ENCODE measurements at places on chromosomes 5 and 9. TPM values are rescaled to one million over a fixed set of nuclear protein-coding genes. Genes with fewer than 3 reads are reported as not detected.

DNA sequence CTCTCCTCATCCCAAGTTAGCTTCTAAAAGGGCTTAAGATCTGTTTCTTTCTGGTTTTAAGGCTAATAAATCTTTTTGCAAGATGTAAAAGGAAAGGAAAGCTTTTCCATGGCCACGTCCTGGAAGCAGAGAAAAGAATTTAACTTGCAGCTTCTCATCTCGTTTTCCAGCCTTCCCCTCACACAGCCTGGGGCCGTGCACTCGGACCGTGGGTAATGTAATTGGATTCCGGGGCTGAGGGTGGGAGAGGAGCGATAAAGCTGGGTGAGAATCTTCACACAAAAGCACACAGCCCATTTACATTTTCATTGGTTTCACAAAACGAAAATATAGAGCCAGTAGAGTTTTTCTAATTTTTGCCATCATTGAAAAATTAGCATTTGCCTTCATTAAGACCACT is 91.2 kb downstream of the IRX2 start:
- DNase-seq, result no peak

GRCh38 chr9:129343424-129344375 is 165.6 kb upstream of the IER5L start:
- no peak for DNase-seq

Gene NR2F1-AS1
- 12.8 TPM for polyA plus RNA-seq

Gene AK8
- polyA plus RNA-seq, result 0.19 TPM

DNA sequence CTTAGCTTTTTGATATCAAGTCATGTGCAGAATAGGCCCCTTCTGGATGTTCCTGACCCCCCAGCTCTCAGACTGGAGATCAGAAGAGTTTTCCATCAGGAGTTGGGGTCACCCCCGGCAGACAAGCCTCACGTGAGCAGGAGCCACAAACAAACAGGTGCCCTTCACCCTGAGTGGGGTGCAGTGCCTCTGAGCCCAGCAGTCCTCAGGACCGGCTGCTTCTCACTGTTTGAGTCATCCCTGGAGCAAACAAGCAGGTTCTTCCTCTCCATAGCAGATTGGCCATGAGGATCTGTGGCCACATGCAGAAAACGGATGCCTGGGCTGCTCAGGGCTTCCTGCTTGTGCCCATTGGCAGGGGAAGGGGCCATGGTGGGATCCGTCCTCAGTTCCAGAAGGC is 47.0 kb downstream of the LRSAM1 start:
- no peak for DNase-seq

Gene SLC34A1
- not detected for polyA plus RNA-seq

DNA sequence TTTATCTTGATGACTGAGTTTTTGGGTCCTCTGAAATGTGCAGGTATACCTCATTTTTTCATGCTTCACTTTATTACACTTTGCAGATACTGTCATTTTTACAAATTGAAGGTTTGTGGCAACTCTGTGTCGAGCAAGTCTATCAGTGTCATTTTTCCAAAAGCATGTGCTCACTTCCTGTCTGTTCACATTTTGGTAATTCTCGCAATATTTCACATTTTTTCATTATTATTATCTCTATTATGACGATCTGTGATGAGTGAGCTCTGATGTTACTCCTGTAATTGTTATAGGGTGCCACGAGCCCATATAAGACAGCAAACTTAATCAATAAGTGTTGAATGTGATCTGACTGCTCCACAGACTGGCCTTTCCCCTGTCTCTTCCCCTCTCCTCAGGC is 73.4 kb upstream of the FBXW11 start:
- no peak for DNase-seq

DNA sequence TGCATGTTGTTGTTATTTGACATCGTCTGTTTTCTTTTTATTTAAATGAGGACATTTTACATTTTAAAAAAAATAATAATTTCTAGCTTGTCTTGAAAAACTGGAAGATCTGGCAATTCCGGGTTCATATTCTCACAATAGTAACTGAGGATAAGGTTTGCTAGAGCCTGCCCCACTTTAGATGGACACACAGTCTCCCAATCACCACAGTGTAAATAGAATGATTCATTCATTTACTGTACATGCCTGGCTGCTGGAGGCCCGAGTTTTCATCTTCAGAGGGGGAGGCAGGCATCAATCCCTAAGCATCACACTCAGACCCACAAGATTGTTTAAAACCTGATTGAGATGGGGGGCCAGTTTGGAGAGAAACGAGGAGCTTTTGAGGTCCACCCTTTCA is 2039.7 kb upstream of the WWC1 start:
- DNase-seq, result no peak

GRCh38 chr5:107389775-107390148 is 281.0 kb downstream of the EFNA5 start:
- DNase-seq, result no peak

GRCh38 chr5:11527652-11528349 is 376.4 kb downstream of the CTNND2 start:
- DNase-seq, result no peak

GRCh38 chr9:29800821-29801220 is 2227.5 kb upstream of the C9orf72 start:
- no peak for DNase-seq

Gene MZB1
- polyA plus RNA-seq, result not detected

Gene CDC42SE2
- polyA plus RNA-seq, result 12.5 TPM

DNA sequence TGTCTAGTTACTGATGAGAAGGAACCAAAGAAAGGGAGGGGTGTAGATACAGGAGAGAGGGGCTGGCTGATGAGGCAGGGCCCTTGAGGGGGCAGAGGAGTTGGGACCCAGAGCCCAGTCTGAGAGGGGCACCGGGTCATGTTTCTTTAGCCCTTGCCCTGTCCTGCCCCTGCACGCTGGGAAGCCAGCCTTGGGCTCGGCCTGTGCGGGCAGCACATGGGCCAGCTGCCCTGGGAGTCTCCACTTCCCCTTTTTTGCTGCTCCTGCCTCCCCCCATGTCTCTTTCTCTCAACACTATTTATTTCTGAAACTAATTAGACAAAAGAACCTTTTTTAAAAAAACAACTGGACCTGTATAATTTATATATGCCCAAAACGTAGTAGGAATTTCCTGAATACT is 20.5 kb downstream of the MVB12B start:
- no peak for DNase-seq

- DNase-seq, result no peak
Measured at GRCh38 chr9:97892421-97892820, 29.9 kb downstream of the TRMO start.

- no peak for DNase-seq
Measured at GRCh38 chr5:122493091-122494021, 181.3 kb downstream of the SNCAIP start.

Gene CKMT2
- 0.36 TPM for polyA plus RNA-seq

Gene CDKN2B-AS1
- 1.0 TPM for polyA plus RNA-seq

Gene LCN1
- not detected for polyA plus RNA-seq

Gene LVRN
- polyA plus RNA-seq, result 0.06 TPM

Gene KIF2A
- 23.6 TPM for polyA plus RNA-seq

- DNase-seq, result no peak
Measured at GRCh38 chr9:128122809-128123175, 4.7 kb downstream of the PTGES2 start.

Gene LHX3
- polyA plus RNA-seq, result not detected

- DNase-seq, result no peak
Measured at GRCh38 chr9:128731691-128732090, 7.8 kb upstream of the ZDHHC12 start.

DNA sequence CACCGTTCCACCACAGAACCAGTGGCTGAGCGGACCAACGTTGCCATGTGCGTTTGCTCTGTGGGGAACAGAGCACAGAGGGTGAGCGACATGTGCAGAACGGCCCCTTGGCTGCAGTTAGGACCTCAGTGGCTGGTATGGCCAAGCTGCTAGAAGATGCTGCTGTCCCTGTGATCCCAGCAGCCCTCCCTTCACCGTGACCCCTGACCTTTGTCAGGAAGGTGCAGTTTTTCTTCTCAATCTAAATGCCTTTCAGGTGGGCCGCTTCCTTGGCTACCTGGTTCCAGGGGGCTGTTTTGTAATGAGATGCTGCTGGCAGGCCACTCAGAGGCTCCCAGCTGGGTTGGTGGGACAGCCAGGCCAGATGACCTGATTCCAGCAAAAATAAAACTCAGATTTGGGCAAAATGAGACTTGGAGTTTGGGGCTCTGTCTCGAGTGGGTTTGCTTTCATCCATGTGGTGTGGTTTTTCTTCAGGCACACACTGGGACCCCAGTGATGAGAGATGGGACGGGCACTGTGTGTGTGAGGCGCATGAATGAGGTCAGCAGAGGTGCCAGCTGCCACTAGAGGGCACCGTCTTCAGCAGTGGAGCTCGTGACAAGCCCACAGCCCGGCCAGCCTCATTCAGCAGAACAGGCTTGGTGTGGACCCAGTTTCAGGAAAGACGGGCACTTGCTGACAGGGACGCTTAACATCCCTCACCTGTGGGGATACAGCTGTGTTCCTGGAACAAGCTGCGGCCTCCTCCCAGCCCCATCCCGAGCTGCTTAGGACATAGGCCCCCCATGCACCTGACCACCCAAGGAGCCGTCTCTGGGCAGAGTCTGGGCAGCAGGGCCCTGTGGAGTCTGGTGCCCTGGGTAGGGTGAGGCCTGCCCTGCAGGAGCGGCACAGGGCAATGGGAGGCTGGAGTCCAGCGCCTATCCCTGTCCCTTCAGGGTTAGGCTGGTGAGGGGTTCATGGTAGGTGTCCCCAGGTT is 4.1 kb downstream of the MRPS2 start:
- peak; percentile 52 for DNase-seq

Gene CDX1
- polyA plus RNA-seq, result 0.22 TPM

Gene PCDHGA11
- polyA plus RNA-seq, result 7.5 TPM

DNA sequence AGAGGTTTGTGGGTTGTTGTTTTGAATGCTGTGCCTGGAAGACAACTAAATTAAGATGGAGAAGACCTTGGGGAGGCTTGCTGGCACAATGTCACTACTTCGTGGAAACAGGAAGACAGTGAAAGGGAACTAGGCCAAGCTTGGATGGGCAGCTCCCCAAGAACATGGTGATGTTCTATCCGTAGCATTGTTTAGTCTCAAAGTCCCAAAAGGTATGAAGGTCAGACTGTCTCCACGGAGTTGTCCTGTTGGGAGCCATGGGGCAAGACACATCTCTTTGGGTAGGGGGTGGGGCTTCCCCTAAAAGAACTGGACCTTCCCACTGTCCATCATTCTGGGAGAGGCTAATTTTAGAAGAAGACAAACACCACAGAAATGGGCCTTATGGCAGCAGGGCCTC is 140.5 kb downstream of the ENTREP1 start:
- DNase-seq, result no peak

GRCh38 chr9:10674586-10674985 is 61.8 kb upstream of the PTPRD start:
- no peak for DNase-seq

- DNase-seq, result peak; percentile 45
Measured at GRCh38 chr5:171874234-171874633, 88.6 kb downstream of the SMIM23 start.

- no peak for DNase-seq
Measured at GRCh38 chr5:80753712-80754111, 98.9 kb upstream of the DHFR start.

GRCh38 chr9:5800969-5801738 is 31.8 kb downstream of the ERMP1 start:
- DNase-seq, result no peak

GRCh38 chr5:160278343-160278742 is 34.0 kb downstream of the CCNJL start:
- no peak for DNase-seq

DNA sequence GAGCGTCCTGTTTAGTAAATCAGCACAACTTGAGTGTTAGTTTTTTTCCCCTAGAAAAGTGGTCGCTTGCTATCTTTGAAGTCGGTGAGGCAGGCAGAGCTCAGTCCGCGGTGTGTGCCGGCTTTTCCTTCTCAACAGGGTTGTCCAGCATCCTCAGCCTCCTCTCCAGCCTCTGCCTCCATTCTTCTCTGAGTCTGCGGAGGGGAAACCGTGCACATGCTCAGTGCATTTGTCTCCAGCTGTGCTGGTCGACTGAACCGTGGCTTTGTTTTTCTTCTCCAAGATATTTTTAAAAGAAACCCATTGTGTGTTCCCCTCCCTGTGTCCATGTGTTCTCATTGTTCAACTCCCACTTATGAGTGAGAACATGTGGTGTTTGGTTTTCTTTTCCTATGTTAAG is 25.3 kb downstream of the FAM240B start:
- no peak for DNase-seq

DNA sequence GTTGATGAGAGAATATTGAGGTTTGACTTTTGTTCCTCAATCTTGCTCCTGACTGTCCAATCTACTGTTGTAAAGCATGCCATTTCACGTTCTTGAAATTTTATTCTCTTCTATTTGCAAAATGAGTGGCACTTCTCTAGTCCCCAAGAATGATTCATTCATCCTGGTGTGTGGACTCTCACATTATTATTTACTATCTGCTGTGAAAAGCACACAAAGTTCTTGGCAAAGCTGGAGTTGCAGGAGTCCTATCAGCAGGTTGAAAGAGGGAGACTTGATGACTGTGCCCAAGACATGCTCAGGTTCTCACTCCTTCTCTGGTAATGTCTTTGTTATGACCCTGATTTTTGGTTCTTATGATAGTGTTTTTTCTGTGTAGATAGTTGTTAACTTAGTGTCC is 382.6 kb downstream of the DMRTA1 start:
- DNase-seq, result no peak

GRCh38 chr5:180090098-180090768 is 18.7 kb upstream of the RNF130 start:
- peak; percentile 59 for DNase-seq

- DNase-seq, result no peak
Measured at GRCh38 chr9:1869843-1870242, 145.3 kb upstream of the SMARCA2 start.

- no peak for DNase-seq
Measured at GRCh38 chr5:138238034-138238433, 24.9 kb upstream of the CDC23 start.

Gene SPARC
- 5,281 TPM for polyA plus RNA-seq

- no peak for DNase-seq
Measured at GRCh38 chr5:113575074-113575473, 61.6 kb downstream of the YTHDC2 start.

DNA sequence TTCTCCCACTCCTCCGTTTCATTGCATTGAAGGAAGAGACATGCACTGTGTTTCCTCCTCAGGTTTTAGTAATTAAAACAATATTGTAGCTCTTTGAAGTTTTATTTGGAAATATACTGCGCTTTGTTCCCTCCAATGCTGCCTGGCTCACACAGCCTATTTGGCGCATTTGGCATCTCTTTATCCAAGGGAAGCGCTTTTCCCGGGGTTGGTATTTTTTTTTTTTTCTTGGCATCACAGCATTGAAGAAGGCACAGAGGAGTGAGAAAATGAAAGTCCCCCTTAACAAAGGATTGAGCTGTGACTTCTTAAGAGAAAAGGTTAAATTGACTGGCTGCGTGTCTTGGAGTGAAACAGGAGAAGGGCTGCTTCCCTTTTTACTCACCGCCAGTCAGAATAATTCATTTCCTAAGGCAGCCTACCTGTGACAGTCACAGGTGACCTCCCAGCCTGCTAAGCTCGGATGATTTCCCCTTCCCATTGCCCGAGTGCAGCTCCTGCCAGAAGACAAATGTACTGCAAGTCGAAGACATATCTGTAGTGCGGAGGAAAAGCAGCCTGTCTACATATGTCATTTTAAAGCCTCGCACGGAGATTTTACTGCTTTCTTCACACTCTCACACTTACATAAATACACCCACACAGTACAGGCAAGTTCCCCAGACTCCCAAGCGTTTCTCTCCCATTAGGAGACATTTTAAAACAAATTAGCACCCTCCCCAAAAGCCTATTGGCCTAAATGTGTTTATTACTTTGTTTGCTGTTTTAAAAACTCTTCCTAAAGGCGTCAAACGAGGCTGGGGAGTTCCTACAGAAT is 665.5 kb upstream of the ZNF608 start:
- no peak for DNase-seq

- DNase-seq, result no peak
Measured at GRCh38 chr5:151097820-151098767, 17.3 kb upstream of the TNIP1 start.

Measured in IMR-90 (cell line).